ENCODE measurements at places on chromosomes 5 and 9.

- DNase-seq, result no peak
Observed at GRCh38 chr5:141040093-141040770, 10.9 kb upstream of the PCDHB1 start.

GRCh38 chr5:181229996-181230395 lies 6.9 kb downstream of the TRIM41 start:
- DNase-seq, result no peak

DNA sequence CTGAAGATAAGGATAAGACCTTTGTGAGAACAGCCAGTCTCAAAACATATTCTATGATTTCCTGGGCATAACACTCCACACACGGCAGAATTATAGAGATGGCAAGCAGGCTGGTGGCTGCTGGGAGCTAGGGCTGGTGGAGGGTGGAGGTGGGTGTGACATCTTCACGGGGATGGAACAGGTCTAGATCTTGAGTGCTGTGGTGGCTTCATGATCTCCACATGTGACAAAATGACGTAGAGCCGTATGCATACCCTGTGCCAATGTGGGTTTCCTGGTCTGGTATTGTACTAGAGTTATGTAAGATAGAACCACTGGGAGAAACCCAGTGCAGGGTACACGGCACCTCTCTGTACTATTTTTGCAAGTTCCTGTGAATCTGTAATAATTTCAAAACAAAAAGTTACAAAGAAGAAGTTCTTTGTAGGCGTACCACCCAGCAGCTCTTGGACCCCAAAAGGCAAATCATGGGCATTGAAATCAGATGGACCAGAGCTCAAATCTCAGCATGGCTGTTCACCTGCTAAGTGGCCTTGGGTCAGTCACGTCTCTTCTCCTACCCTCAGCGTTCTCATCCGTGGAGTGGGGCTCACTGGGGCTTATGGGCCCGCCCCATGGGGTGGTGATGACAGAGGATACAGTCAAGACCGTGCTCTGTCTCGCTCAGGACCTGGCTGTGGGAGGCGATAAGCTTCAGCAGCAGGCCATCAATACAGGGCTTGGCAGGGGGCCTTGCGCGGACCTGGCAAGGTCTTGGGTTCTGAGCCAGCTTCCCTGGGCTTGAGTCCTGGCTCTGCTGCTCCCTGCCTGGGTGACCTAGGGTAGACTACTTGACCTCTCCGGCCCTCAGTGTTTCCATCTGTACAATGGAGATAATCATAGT lies 74.7 kb upstream of the UNC5A start:
- DNase-seq, result no peak

GRCh38 chr5:121053055-121053985 lies 589.2 kb downstream of the PRR16 start:
- DNase-seq, result no peak

- DNase-seq, result no peak
Observed at GRCh38 chr9:134338394-134339182, 12.3 kb downstream of the RXRA start.

- no peak for DNase-seq
Observed at GRCh38 chr9:106677830-106678229, 185.1 kb upstream of the ZNF462 start.

DNA sequence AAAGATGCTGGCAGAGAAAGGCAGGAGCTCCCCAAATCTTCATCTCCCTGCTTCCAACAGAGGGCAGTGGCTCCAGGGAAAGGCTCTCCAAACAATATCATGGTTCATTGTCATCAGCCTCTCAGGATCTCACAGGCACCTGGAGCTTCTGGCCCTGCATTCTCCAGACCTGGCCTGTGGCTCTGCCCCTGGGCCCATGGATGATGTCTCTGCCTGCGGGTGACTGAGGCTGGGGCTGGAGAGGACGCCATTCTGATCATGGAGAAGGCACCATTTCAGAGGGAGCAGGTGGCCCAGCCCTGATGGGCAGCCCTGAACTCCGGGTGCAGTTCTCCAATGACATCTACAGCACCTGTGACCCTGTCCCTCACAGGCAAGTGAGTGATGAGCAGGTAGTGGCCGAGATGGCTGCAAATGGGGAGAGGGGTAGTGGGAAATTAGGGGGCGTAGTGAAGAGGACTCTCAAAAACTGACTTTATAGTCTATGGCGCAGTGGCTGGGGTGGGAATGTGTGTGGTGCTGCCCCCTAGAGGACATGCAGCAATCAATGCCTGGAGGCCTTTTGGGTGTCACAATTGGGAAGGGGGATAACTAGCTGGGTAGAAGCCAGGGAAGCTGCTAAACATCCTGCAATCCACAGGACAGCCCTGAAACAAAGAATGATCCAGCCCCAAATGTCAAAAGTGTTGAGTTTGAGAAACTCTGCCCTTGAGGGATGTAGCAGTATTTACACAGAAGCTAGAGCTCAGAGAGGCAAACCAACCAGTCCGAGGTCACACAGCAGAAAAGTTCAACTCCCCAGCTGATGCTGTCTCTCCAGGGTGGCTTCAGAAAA lies 3.2 kb downstream of the SH3PXD2B start:
- peak; percentile 24 for DNase-seq

DNA sequence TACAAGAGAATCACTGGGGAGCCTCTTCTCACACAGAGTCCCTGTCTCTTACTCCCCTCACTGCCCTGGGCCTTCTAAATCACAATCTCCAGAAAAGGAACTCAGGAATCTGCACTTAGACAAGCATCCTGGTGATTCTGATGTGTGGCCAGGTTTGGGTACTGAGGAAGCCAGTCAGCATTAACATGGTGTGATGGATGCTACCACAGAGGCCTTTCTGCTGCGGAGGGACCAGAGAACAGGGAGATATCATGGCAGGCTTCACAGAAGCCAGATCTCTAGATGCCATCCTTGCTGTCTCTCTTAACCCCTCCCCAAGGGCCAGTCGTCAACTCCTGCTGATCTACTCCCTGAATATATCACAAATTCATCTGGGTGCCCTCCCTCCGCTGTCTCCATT lies 1.6 kb downstream of the ANKS6 start:
- no peak for DNase-seq

DNA sequence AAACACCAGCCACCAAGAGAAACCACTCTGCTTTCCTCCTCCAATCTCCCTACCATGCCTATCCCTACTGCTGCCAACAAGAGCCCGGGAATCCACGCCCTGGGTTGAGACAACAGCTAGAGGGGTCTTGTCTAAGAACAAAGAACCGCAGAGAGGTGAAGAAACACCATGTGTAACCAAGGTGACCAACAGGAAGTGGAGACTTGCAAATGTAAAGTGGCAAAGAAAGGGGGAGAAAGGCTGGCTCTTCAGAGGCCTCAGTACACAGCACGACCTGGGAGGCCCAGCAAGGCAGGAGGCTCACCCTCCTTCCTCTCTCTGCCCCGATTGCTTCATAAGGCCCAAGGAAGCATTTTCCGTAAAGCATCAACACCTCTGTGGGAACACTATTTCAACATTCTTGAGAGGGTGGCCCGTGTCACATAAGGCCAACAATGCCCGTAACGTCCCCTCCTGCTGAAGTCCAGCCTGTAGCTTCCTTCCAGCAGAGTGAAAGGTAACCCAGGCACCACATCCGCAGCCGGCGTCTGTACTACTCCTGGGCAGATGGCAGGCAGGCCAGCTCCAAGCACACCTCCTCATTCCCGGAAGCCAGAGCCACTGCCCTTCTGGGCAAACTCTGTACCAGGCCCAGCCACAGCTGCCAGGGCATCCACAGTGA lies 18.3 kb downstream of the CCNJL start:
- DNase-seq, result no peak

- no peak for DNase-seq
Observed at GRCh38 chr9:110410961-110411360, 73.3 kb upstream of the TXNDC8 start.

DNA sequence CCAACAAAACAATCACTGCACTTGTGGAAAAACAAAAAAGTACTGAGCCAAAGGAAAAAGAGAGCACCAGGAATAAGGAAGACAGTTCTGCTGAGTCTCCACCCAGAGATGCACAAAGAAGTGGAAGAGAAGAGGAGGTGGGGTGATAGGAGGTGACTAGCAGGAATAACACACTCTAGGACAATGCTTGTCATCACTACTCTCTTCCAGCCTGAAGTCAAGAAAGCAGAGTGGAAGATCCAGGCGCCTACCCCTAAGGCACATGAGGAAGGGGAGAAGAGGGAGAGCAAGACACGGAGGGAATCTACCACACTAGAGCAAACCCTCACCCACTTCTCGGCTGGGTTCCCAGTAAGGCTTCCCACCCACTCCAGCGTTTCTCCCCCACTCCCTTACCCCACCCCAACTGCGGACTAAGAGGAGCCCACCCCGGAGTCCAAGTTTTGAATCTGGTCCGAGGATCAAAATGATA lies 1.7 kb downstream of the SLIT3 start:
- no peak for DNase-seq

DNA sequence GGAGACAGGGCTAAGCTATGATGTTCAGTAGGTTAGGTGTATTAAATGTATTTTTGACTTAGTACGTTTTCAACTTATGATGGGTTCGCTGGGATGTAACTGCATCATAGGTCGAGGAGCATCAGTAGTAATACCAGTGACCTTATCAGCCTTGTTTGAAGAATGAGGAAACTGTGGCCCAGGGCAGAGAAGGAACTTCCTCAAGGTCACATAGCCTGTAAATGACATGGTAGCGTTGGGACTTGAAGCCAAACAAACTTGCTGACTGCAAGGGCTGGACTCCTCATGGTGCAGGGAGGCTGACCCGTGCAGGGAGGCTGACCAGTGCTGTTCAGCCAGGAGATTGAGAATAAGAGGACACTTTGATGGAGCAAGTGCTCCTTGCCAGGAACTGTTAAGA lies 21.3 kb upstream of the PTPN3 start:
- no peak for DNase-seq

GRCh38 chr5:136062366-136063274 lies 33.8 kb downstream of the TGFBI start:
- no peak for DNase-seq

- no peak for DNase-seq
Observed at GRCh38 chr9:99353408-99353807, 131.3 kb downstream of the SEC61B start.

- DNase-seq, result no peak
Observed at GRCh38 chr9:134612309-134612708, 29.3 kb upstream of the COL5A1 start.

- no peak for DNase-seq
Observed at GRCh38 chr5:173944511-173944910, 44.5 kb upstream of the C5orf47 start.

DNA sequence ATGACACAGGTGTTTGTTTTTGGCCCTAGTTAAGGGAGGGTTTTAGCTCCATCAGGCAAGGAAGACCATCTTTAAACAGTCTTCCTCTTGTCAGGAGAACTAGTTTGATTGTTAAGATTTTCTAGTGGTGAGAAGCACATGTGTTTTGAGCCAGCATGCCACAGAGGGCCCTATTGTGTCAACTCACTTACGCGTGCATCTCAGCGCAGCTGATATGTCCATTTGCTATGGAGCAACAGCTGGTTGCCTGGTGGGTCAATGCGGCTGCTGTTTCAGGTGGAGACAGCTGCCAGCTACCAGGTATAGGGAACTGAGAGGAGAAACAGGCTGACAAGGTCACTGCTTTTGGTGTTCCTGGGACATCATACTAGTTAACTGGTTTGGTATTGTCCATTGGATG lies 100.5 kb upstream of the PRRC1 start:
- DNase-seq, result no peak

Data from activated naive CD4-positive, alpha-beta T cell (primary cell).